ENCODE measurements at places on chromosomes 11 and 22.

GRCh38 chr22:24681236-24681635 is 78.2 kb downstream of the GGT1 start:
- DNase-seq: peak; percentile 93

GRCh38 chr11:3994030-3994640 is 100.5 kb upstream of the RRM1 start:
- peak; percentile 16 for DNase-seq

- no peak for DNase-seq
Measured at GRCh38 chr11:82703226-82703625, 30.4 kb downstream of the FAM181B start.

DNA sequence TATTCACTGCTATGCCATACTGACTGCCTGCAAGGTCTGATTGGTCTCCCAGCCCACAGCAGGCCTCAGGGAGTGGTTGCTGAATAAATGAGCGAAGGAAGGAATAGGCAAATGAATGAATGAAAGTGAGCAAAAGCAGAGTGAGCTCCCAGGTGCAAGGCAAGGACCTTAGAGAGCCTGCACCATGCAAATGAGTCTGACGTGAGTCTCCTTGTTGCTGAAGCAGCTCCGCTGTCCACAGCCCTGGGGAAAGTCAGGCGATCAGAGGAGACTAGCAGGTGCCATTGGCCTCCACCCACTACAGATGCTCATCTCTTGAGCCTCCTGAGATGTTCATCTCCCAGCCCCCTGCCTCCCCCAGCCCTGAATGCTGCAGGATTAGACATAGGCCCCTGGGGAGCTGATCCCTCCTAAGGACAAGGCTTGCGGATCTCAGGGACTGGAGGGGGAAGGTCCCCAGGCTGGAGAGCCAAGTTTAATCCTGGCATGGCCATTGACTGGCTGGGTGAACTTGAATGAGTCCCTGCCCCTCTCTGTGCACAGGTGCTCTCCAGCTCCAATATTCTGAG is 22.1 kb downstream of the GDPD5 start:
- no peak for DNase-seq

DNA sequence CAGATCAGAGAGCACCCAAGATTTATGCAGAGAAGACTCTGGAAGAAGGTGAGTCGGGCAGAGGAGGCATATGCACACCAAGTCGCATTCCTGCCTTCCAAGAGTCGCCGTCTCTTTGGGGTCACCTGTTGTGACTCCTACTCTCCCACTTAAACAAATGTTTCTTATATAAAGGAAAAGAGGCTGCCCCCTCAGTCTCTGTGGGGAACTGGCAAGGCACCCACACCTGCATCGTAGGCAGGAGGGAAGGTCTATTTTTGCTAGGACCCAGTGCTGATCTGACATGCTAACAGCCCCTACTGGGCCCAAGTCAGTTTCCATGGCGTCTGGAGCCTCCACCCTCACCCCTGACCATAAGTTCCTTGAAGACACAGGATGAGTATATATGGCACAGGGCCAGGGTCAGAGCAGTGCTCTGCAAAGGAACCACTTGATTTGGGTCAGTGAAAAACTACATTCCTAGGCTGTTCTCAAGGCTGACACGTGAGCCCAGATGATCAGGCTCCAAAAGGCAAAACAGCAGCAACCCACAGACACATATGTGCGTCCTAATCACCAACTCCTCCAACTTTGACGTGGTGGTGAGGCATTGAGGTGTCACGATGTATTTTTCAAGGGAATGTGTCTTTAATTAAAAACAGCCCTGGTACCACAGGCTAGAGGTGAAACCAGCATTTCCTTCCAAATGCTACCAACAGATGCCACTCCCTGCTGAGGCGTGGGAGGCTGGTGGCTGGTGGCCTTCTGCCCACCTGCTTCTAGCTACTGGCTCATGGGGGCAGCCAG is 55.6 kb upstream of the CSNK2A3 start:
- DNase-seq: no peak

DNA sequence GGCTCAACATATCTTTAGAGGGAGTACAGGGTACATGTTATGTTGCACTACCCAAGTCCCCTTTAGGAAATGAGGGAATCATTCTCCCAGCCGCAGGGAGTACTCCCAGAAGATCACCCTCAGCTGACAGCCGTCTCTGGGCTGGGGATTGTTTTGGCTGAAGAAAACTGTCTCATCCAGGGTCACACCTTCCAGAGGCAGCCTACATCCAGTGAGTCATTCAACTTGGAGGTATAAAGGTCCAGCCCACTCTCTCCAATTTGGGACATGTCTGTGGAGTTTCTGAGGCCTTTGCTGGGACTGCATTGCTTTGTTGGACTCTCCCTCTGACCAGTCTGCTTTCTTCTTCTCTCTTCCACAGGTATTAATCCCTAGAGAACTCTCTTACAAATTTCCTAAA is 42.1 kb downstream of the RASSF10 start:
- DNase-seq: no peak

DNA sequence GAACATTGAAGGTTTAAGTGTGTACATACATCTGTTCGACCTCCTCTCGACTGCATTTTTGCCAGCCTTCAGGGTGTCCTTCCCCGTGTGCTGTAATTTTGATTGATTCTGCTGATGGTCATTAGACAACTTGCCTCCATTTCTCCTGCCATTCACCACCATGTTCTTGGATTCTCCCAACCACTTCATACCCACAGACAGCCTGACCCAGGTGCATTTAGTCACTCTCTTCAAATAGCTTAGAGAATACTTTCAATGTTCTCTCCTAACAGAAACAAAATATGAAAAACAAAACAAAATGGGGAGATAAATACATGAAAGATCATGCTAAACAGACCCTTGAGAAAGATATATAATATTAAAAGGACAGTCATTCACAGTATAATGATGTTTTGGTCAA is 23.2 kb downstream of the KMT5B start:
- no peak for DNase-seq

DNA sequence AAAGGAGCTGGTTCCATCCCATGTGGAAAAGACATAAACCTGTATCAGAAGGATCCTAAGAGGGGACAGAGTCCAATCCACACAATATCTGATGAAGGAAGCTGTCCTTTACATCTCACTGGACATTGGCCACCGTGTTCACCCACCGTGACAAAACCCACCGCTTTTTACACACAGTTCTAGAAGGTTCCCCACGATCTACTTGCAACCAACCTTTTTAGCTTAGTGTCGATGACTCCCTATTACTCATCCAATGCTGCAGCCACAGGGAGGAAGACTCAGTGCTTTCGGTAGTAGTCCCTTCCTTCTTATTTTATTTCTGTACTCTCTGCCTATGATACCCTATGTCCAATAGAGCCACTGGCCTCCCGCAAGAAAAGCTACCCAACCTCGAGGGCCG is 65.4 kb downstream of the MAPK1 start:
- peak; percentile 34 for DNase-seq

DNA sequence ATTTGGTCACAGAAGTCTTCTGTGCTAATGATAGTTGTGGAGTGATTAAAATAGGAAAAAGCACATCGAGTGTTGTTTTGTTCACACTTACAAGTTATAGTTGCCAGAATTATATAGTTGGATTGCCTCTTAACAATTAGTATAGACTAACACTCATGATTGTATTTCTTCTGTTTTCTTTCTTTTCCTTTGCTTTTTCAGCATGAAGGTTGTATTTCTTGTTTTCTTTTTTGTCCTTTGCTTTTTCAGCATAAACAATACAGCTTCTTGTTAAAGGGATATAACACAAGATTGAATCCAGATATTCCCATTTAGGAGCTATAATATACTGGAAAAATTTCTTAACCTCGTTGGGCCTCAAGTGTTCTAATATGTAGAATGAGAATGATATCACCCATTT is 31.1 kb downstream of the ACER3 start:
- DNase-seq: no peak

DNA sequence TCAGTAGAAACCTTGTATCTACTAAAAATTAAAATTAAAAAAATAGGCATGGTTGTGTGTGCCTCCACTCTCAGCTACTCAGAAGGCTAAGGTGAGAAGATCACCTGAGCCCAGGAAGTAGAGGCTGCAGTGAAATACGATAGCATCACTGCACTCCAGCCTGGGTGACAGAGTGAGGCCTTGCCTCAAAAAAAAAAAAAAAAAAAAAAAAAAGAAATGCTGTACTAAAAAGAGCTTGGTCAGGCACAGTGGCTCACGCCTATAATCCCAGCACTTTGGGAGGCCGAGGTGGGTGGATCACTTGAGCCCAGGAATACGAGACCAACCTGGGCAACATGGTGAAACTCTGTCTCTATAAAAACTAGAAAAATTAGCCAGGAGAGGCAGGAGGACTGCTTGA is 36.5 kb downstream of the SBF2 start:
- no peak for DNase-seq

- DNase-seq: peak; percentile 51
Measured at GRCh38 chr11:35146711-35147110, 7.7 kb downstream of the CD44 start.

DNA sequence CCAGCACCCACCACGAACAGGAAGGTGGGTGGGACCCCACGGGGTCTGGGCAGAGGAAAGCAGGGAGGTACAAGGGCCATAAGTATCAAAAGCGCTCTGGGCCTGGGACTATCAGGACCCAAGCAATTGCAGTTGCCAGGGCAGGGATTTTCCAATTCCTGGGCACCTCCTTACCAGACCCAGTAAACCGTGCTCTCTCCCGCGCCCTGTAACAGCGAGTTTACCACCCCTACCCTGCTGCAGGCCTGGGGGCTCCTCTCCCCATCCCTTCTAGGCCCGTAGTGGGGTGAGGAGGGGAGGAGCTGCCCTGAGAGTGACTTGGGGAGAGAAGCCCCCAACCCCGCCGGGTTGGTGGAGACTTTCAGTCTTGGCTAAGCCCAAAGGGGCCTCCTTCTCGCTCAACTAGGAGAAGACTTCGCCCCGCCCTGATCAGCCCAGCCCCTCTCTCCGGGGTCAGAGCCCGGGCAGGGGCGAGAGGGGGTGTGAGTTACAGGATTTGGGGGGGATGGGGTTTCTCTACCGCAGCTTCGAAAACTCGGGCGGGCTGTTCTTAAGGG is 5.4 kb downstream of the PAX6 start:
- no peak for DNase-seq

- peak; percentile 35 for DNase-seq
Measured at GRCh38 chr22:19855504-19856409, 1.1 kb upstream of the GNB1L start.

DNA sequence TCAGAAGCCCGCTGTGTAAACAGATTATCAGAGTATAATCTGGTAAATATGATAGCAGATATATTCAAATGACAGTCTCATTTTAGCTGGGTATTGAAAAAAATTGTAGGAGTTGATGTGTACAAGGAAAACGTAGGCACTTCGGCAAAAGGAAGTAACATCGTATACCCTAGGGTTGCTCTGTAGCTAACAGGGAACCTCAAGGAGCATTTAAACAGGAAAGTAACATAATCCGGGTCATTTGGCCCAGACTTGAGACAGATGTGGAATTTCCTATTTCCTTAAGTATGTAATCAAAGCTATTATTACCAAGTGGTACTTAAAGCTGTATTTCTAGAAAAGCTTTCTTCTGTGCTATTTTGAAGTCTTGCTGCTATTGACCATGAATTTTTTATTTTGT is 215.6 kb downstream of the DDX10 start:
- peak; percentile 31 for DNase-seq

DNA sequence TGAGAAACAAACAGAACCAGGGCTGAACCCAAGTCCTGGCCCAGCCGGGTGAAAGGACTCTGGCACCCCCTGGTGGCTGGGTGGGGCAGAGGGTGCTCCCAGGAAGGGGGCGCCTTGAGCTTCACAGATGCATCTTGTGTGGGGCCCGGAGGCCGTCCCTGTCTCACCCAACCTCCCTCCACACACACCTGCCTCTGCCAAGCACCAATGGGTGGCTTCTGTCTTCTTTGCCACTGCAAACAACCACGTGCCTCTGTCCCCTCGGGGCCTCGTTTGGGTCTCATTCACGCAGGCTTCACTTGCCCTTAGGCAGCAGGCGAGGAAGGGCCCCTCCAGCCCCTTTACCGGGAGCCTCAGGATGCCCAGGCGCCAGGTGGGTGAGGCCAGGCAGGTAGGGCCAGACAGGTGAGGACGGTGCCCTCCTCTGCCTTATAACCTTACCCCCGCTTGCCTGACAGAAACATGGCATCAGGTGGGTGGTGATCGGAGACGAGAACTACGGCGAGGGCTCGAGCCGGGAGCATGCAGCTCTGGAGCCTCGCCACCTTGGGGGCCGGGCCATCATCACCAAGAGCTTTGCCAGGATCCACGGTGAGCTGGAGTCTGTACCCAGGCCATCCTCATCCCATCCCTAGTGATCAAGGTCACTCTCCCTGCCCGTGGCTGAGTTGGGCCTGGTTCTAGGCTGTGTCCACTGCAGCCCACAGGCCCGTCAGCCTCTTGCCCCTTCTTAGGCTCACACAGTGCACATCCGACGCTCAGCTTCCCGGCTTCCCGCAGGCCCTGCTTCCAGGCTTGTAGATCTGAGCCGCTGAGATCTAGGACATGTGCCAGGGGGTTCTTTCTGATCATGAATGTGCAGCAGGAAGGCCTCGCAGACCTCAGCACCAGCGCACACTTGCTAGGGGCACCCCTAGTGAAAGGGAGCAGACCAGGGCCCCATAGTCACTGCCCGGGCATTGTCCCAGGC is 17.2 kb downstream of the POLR3H start:
- peak; percentile 25 for DNase-seq

- no peak for DNase-seq
Measured at GRCh38 chr11:112792070-112792469, 169.2 kb upstream of the NCAM1 start.

DNA sequence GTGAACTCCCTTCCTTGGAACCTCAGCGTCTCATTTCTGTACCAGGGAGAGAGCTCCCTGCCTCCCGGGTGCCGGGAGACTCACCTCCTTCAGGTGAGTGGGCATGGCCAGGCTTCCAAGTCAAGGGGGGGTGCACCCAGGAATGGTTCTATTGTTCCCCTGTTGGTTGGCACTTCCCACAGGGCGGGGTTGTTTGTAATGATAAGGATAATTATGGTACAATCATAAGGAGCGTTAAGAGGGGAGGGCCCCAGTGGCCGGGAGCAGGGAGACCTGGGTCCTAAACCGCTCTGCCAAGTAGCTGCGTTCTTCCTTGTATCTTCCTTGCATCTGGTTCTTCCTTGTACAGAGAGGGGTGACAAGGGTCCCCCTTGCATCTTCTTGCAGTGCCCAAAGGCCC is 79.1 kb downstream of the LRRC32 start:
- no peak for DNase-seq

- no peak for DNase-seq
Measured at GRCh38 chr11:32244453-32244852, 153.6 kb downstream of the RCN1 start.
